ENCODE measurements at places on chromosomes 11 and 22.

- DNase-seq, result no peak
Measured at GRCh38 chr11:19951558-19952115, 208.6 kb downstream of the DBX1 start.

- no peak for DNase-seq
Measured at GRCh38 chr22:46355996-46356471, 20.5 kb downstream of the TRMU start.

DNA sequence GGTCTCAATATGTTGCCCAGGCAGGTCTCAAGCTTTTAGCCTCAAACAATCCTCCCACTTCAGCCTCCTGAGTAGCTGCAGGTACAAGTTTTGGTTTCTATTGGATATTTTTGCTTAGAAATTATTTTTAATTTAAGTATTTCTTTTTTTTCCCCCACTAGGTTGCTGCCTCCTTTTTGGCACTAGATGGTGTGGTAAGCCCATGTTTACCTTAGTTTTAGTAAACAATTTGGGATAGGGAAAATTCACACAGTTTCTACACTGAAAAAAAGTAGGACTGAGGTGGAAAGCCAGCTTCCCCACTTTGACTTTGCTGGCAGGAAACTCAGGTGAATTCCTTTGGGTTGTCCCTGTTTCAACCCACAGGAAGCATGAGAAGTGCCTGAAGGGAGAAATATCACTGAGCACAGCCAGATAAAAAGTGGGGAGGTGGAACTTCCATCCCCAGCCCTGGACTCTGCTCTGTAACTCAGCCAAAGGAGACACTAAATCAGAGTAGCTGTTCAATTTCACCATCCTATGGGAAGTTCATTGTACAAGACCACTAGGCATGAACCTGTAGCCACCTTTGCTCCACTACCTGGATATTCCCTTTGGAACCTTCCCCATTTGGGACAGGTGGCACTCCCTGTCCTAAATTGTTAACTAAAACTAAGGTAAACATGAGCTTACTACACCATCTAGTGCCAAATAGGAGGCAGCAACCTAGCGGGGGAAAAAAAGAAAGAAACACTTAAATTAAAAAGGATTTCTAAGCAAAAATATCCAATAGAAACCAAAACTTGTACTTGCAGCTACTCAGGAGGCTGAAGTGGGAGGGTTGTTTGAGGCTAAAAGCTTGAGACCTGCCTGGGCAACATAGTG, 154.4 kb upstream of the FAT3 start:
- no peak for DNase-seq

DNA sequence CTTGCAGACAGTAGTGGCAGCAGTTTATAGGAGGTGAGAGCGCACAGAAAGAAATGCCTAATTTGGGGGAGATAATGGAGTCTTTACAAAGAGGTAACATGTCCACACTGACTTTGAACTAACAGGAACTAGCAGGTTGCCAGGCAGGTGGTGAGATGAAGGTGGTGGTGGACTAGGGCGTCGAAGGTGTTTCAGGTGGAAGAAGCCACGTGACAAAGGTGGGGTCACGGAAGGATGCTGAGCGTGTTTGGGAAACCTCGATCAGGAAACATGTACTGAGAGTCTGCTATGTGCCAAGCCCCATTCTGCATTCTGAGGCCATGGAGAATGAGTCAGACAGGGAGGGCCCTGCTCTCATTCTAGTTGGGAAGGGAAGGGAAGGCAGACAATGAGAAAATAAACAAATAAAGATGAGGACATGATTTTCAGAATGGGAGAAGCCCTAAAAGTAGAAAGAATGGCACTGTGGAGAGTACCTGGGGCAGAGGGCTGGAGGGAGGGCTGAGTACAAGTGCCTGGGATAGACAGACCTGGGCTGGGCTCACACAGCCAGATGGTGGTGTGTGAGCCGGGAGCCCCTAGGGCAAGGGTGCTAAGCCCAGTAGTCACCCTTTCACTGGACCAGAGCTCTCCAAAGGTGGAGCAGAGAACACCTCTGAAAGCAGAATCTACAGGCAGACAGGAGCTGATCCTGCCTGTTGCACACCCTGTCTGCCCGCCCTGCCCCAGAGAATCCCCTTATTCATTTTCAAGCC, 16.2 kb upstream of the NNMT start:
- DNase-seq, result no peak

- DNase-seq, result no peak
Measured at GRCh38 chr11:5289696-5290095, 12.1 kb downstream of the OR51B4 start.

DNA sequence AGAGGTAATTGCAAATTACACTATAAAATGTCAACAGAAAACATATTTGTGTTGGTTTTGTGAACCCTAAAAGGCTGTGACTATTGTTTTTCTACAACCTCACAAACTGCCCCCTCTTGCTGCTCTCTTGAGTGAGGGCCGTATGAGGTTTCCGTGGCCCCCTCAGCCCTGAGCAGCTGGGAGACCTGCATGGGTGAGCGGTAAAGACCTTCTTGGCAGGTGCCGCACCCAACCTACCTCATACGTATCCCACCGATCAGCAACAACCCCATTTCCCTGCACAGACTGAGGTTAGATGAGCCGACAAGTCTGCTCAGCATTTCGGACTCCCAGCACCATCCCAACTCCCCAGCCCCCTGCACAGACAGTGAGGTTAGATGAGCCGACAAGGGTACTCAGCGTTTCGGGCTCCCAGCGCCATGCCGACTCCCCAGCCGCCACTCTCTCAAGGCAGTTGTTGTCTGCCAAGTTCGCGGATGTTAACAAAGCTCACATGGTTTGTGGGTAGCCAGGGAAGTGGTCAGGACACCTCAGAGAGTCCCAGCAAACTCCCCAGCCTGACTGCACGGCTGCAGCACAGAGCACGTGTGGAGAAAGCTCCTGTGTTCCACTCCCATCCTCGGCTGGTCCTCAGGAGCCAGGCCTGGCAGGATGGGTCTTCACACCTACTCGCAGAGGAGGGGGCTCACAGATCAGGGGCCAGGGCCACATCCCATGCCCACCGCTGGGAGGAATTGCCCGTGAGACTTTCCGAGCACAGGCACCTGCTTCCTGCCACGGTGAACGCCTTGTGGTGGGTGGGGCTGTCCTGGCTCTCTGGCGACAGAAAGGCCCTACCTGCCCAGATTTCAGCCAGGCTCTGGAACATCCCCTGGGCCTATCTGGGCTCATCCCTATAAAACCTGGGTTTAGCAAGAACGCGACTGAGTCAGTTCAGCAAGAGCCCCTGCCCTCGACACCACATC, 502.9 kb downstream of the BRD1 start:
- DNase-seq, result no peak

- no peak for DNase-seq
Measured at GRCh38 chr11:39367534-39367933, 2091.9 kb downstream of the LRRC4C start.

DNA sequence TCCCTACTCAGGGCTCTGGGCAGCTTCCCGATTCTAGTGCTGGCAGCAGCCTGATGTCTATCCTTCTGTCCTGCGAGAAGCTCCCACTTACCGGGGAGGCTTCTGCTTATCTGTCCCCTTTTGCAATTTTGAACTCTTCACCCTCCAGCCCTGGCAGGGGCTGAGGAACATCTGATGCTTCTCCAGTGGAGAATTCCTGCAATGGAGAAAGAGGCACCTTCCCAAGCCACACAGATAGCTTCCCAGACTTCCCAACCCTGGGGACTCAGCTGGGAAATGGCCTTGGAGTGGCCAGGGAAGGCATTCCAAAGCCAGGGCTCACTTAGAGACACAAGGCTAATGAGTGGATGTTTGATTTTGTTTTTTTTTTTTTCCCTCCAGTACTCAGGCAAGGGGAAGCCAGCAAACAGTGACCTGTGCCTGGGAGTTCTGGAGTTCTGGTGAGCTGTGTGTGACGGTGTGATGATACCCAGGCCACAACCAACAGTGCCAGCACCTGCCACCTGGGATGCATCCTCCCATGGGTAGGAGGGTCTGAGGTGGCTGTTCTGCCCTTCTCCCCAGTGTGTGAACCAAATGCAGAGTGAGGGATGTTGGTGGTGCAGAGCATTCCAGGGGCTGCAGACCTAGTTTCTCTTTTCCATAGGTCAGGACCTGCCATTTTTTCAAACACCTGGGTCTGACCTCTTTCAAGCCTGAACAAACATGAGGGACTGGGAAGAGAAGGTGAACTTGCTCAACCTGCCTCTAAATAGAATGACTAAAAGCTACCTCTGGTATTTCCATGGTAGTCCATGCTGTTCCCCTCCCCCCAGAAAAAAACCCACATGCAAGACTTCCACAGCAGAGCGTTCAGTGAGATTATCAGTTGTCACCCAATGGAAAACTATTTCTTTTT, 95.1 kb downstream of the CCDC81 start:
- no peak for DNase-seq

DNA sequence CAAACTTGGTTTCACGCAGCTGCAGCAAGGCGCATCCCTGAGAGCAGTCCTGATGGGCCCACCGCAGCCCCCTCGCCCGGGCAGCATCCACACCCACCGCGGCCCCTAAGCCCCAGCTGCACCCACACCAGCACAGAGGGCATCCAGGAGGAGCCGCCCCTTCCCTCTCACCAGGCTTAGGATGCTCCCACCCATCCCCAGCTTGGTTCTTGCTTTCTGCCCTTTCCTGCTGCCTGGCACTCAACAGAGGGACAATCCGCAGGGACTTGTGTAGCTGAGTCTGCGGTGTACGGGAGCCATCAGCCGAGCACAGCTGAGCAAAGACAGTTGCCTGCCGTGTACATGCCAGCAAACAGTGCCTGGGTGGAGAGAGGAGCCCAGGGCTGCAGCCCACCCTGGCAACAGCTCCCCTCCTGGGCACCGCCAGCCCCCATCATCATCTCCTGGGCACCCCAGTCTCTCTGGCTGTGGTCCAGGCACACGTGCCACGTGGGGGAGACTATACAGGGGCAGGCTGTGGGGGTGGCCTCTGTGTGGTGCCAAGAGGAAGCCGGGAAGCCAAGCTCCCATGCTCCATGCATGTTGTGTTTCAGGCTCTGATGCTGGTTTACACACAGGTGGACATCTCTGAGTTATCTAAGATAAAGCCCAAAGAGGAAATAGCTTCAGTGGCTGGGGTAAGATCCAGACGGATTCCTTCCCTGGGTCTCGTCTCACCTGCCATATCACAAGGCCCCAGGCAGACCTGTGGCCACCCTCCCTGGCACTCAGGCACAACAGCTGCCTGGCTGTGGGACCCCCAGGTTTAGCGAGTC, 36.0 kb upstream of the GNB1L start:
- no peak for DNase-seq

- DNase-seq, result no peak
Measured at GRCh38 chr11:85247797-85248196, 379.3 kb downstream of the DLG2 start.

- DNase-seq, result no peak
Measured at GRCh38 chr11:65585396-65586246, 9.8 kb downstream of the EHBP1L1 start.

DNA sequence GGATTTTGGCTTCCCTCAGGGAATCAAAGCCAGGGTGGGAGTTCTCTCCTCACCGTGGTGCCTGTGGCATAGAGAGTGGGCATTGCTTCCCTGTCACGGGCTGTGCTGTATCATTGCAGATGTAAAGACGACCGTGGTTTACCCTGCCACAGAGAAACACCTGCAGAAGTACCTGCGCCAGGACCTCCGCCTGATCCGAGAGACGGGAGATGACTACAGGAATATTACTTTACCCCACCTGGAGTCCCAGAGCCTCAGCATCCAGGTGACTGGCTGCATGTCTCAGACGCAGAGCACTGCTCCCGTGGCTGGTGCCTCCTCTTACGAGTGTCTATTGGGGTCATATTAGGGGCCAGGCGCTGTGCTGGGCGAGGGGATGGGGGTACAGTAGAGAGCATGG, 24.2 kb upstream of the ST3GAL4 start:
- DNase-seq, result no peak

DNA sequence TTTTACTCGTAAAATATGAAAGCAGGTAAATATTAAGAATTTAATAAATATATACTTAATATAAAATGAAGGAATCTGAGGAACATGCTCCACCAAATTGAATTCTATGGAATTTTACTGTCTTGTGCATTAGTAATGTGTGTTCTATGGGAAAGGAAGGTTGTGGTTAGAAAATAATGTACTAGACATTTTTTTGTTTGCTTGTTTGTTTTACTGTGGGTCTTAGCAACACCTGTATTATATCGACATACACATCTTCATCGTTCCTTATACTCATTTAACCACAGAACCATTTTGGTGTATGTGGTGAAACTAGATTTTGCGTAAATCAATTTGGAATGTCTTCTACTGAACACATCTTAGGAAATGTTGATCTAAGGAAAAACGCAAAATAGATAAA, 114.1 kb upstream of the MTMR2 start:
- DNase-seq, result no peak

DNA sequence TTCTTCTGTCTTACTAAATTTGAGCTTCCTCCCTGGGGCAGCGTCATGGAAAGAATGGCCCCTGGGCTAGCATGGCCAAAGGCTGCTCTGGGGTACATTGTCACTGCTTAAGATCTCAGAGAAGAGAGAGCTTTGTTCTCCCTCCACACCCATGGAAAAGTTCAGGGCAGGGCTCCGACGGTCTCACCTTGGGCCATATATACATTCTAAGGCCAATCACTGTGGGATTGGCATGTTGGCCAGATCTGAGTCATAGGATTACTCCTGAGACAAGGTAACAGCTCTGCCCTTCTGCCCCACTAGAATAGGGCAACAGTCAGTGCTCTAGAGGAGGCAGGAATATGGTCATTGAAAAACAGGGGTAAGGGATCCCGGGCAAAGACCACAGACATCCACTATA, 56.2 kb downstream of the BUD13 start:
- DNase-seq, result no peak

DNA sequence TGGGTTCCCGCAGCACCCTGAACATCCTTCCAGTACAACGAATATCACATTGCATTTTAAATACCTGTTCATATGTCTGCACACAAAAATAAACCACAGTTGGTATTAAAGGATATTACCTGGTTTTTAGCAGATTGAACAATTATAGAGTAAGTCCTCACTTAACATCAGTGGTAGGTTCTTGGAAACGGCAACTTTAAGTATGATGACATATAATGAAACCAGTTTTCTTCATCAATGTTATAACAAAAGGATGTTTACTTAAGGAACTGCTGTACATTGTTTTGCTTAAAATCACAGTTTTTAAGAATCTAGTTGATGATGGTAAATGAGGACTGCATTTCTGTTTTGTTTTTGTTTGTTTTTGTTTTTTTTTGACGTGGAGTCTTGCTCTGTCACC, 28.0 kb downstream of the TRIM66 start:
- DNase-seq, result no peak

DNA sequence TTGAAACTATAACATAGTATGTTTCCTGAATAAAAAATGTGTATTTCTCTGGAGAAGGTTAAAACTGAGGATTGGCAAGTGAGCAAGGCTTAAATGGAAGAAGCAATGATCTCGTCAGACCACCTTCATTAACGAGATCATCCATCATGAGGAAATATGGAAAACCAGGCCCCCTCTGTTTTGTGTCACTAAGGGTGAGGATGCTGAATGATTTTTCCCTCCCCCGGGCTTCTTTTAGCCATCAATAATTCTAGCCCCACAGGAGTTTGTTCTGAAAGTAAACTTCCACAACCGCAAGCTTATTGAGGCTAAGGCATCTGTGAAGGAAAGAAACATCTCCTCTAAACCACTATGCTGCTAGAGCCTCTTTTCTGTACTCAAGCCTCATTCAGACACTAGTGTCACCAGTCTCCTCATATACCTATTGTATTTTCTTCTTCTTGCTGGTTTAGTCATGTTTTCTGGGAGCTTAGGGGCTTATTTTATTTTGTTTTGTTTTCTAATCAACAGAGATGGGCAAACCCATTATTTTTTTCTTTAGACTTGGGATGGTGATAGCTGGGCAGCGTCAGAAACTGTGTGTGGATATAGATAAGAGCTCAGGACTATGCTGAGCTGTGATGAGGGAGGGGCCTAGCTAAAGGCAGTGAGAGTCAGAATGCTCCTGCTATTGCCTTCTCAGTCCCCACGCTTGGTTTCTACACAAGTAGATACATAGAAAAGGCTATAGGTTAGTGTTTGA, 5.8 kb upstream of the HBE1 start:
- DNase-seq, result no peak

All from CD4-positive, alpha-beta T cell treated with Interleukin-15 for 1 hour (primary cell).